Left colon (tissue), 2 donors: ENCODE measurements at places on chromosomes 16 and 17. TPM values are rescaled to one million over a fixed set of nuclear protein-coding genes. Genes with fewer than 3 reads are reported as not detected.

- DNase-seq: no peak
These were observed 21.0 kb upstream of the ARHGAP44 start for GRCh38 chr17:12768255-12768654.

DNA sequence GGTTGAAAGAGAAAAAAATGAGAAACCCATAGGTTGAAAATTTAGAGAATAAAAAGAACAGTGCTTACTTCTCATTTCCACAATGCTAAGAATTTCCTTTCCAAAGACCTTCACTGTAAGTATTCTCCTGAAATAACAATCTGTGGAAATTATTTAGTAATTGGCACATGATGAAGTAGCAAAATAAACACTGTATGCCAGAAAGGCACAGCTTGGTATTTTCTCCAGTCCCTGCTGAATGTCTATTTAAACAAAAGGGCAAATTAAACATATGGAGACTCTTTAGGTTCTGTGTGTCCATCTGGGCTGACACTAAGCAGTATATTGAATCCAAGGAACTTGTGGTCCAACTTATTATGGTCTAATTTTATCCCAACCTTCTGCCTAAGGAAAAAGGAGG is 46.1 kb downstream of the CHCT1 start:
- DNase-seq: no peak

DNA sequence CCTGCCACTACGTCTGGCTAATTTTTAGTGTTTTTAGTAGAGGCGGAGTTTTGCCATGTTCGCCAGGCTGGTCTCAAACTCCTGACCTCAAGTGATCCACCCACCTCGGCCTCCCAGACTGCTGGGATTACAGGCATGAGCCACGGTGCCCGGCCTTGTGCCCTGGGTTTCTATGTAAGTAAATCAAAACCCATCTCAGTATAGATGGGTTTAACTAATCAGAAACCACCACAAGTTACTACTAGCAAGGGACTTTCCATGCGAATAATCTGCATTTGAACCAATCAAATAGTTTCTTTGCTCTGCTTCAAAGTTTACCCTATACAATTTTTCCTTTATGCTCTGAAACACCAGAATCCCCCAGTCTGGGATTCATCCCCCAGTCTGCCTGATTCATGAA is 16.5 kb upstream of the EIF1 start:
- no peak for DNase-seq

- DNase-seq: no peak
These were observed 5.2 kb downstream of the ITPRIPL2 start for GRCh38 chr16:19118938-19119431.

DNA sequence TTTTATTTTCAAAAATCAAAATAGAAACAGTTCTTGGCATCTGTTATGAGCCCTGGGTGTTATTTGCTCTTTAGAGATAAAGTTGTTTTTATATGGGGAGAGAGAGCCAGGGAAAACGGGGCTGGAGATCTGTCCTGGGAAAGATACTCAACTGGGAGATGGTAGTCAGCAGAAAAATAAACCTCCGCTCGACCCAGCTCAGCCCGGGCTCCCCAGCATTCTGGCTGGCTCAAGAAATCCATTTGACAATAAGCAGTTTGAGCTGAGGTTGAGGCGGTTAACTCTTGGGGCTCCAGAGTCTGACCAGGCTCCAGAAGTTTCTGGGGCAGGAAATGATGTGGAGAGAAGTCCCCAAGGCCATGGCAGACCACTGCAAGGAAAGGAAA is 151.9 kb downstream of the IRX5 start:
- no peak for DNase-seq

DNA sequence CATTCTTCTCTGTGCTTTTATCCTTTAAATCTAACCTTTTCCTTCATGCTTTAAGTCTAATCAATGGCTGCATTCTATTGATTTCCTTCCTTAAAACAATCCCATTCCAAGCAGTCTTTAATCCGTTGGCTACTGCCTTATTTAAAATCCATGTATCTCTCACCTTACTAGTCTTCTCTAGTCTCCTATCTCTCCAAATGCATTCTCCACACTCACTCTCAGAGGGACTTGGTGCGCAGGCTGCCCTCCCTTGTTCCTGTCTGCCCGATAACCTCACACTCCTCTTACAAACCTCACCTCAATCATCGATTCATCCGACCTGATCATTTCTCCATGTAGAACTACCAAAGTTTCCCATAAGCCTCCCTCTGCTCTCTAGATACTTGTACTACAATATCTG is 23.1 kb downstream of the PSMD12 start:
- no peak for DNase-seq

GRCh38 chr16:11629071-11630030 is 38.9 kb upstream of the SNN start:
- no peak for DNase-seq

GRCh38 chr17:75845933-75846691 is 1.9 kb upstream of the UNC13D start:
- peak; percentile 62 for DNase-seq

DNA sequence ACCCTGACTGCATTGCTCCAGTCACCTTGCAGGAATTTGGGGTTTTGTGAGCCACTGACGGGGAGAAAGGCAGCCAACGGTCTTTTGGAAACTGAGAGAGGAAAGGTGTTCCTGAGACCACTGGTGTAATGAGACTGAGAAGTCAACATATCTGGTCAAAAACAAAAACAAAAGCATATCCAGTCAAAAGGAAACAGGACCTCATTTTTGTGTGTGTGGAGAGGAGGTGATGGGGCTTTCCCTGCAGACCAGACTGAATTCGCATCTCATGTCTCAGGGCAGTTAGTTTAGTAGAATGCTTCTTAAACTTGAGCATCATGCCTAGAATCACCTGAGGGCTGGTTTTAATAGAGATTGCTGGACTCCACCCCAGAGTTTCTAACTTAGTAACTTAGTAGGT is 198.4 kb downstream of the COPRS start:
- no peak for DNase-seq

DNA sequence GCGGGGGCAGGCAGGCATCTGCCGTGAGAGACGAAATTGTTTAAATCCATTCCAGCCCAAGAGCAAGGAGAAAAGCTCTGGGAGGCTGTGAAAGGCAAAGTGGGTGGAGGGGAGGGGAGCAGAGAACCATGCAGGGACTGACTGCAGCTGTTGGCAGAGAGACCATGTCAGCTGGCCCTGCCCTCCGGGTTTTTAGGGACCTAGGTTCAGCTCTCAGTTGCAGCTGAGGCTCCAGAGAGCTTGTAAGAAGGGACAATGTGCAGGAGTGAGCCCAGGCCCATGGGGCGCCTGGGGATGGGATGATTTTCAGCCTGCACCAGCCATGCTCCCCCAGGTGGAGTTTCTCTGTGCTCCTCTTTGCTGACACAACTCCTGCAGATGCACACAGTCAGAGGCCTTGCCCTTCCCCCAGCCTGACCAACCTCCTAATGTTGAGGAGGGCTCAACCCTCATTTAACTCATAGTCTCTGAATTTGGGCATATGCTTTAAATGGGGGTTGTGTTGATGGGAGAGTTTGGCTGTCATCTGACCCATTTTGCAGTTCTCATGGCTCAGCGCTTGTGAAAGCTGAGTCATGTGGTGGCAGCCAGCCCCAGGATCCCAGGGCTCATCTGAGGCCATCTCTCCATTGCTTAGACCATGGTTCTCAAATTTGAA is 70.9 kb downstream of the PLXDC1 start:
- DNase-seq: no peak

- no peak for DNase-seq
These were observed 75.5 kb downstream of the CMIP start for GRCh38 chr16:81520151-81520470.

GRCh38 chr16:82523815-82524214 is 103.0 kb upstream of the CDH13 start:
- no peak for DNase-seq

GRCh38 chr16:14545346-14545884 is 84.6 kb downstream of the PARN start:
- no peak for DNase-seq

- DNase-seq: no peak
These were observed 33.7 kb downstream of the TRIM25 start for GRCh38 chr17:56880133-56880532.

DNA sequence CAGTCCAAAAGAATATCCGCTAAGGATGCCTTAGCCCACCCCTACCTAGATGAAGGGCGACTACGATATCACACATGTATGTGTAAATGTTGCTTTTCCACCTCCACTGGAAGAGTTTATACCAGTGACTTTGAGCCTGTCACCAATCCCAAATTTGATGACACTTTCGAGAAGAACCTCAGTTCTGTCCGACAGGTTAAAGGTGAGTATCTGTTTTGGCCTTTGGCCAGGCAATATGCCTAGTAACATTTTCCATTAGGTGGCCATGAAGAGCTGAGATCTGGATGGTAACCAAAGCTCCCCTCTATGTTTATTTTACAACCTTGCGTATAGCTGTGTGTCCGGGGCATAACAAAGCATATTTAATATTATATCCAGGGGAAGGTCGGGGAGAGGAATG is 128.0 kb upstream of the TMEM97 start:
- DNase-seq: no peak

GRCh38 chr17:70691150-70691549 is 521.8 kb downstream of the KCNJ2 start:
- no peak for DNase-seq

DNA sequence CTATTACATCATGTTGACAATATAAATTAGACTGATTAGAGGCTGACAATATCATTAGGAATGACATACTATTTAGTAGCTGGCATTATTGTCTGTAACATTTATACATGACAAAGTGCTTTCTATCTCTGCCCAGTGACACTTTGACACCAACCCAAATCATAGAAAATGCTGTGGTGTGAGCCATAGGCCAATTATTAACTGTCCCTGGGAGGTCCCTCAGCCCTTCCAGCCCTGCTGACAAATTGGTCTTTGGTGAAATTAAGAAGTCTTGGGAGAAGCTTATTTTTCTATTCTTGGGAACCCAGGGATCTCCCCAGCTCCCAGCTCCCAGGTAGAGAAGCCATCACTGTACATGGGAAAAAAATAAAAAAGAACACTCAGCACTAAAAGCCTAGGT is 179.6 kb downstream of the AIPL1 start:
- DNase-seq: no peak

GRCh38 chr17:28511858-28512461 is 5.8 kb downstream of the FOXN1 start:
- DNase-seq: no peak

GRCh38 chr16:86995456-86995855 is 321.7 kb downstream of the C16orf95 start:
- no peak for DNase-seq

DNA sequence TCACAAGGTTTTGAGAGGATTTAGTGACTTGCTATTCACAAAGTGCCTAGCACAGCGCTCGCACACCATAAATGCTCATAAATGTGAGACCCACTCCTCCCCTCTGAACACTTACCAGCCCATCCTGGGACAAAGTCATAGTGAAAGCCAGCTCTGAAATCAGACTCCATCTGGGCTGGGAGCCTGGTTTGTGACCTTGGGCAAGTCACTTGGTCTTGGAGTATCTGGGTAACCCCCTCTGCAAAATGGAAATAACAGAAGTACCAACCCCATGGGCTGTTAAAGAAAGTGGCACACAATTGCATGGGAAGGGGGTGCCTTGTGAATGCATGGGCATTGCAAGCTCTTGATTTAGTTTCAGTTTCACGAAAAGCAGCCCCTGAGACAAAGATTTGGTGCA is 104.7 kb upstream of the CDH5 start:
- DNase-seq: no peak

DNA sequence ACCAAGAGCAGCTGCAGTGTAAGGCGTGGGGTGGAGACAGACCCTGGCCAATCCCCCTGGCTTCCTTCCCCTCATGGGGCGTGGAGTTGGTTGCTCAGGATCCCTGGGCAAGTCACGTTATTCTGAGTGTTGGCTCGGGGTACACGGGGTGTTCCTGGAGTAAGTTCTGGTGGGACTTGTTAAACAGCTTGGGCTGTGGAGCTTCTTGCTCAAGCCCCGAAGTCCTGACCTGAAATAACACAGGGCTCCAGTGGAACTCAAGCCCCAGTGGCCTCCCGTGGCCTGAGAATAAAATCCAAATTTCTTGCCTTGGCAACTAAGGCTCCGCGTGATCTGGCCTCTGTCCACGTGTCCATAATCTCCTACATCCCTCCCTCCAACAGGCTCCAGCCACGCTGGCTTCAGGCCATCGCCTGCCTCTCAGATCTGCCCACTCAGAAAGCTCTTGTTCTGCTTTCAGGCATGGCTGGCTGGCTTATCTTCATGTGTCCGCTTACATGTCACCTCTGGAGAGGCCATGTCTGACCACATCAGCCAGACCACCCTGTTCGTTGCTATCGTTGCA is 49.3 kb upstream of the BCO1 start:
- peak; percentile 59 for DNase-seq

GRCh38 chr17:8366231-8366630 is 10.3 kb downstream of the KRABD2 start:
- DNase-seq: no peak

DNA sequence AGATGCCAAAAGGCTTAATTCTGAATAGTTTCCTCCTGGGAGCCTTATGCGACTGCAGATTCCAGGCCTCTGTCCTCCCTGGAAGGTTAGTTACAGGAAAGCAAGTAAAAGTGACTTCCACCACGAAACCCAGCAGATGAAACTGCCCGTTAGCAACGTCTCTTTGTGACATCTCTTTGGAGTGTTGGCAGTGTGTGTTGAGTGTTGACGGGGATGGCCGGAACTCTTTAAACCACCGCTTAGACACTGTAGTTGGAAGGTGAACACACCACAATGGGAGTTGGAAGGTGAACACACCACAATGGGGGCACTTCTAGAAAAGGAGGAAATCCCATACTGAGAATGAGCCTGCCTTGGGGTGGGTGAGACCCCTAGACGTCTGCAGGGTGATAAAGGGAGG is 858 bp downstream of the SKAP1 start:
- no peak for DNase-seq

Gene COIL
- 12.5 TPM for total RNA-seq

Gene PRDM7
- not detected for total RNA-seq

Gene TMEM235
- not detected for total RNA-seq
